ENCODE measurements at places on chromosomes 4 and X. TPM values are rescaled to one million over a fixed set of nuclear protein-coding genes. Genes with fewer than 3 reads are reported as not detected.

DNA sequence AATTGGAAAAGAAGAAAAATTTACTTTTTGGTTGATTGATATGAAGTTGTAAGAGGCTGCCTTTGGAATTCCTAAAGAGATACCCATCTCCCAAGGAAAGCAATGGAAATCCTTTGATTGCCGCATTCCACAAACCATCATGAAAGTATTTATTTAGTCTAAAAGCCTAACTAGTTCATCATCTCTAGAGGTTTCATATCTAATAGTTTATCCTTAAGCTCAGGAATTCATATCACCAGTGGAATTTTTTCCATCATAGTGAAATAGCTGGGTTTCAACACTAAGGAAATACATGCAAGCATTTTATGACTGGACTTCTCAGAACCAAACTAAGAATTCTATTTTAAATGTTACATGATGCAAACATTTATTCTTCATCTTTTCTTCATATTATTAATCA lies 144.9 kb downstream of the FBXO8 start:
- no peaks in the 10 kb centered on the region for H3K27me3 ChIP-seq
- H3K36me3 ChIP-seq: no peaks in the 10 kb centered on the region

The EREG gene
- total RNA-seq: 0.68 TPM

GRCh38 chr4:3487861-3488260 lies 24.8 kb downstream of the DOK7 start:
- no peaks in the 10 kb centered on the region for H3K36me3 ChIP-seq
- H3K27ac ChIP-seq: no peak overlapping the region
- peaks cover 6% of the 10 kb centered on the region for H3K27me3 ChIP-seq
- DNase-seq: no peak
- H3K4me3 ChIP-seq: no peak overlapping the region

GRCh38 chr4:165394275-165394674 lies 15.5 kb downstream of the CPE start:
- H3K36me3 ChIP-seq: no peaks in the 10 kb centered on the region
- no peak for DNase-seq
- H3K27ac ChIP-seq: no peak overlapping the region
- no peaks in the 10 kb centered on the region for H3K27me3 ChIP-seq
- no peak overlapping the region for H3K4me3 ChIP-seq

GRCh38 chrX:134865682-134866255 lies 125.0 kb upstream of the SMIM10 start:
- DNase-seq: no peak
- no peaks in the 10 kb centered on the region for H3K36me3 ChIP-seq
- no peaks in the 10 kb centered on the region for H3K4me1 ChIP-seq
- no peak overlapping the region for H3K27ac ChIP-seq
- H3K4me3 ChIP-seq: no peak overlapping the region

GRCh38 chr4:84099599-84099998 lies 399.5 kb downstream of the NKX6-1 start:
- no peaks in the 10 kb centered on the region for H3K4me1 ChIP-seq
- H3K36me3 ChIP-seq: no peaks in the 10 kb centered on the region
- DNase-seq: no peak
- no peak overlapping the region for H3K4me3 ChIP-seq
- no peaks in the 10 kb centered on the region for H3K27me3 ChIP-seq
- H3K27ac ChIP-seq: no peak overlapping the region

The CLNK gene
- 0.13 TPM for total RNA-seq

GRCh38 chrX:151365579-151365978 lies 31.4 kb upstream of the VMA21 start:
- H3K36me3 ChIP-seq: no peaks in the 10 kb centered on the region
- H3K4me1 ChIP-seq: no peaks in the 10 kb centered on the region
- no peak for DNase-seq
- H3K27ac ChIP-seq: no peak overlapping the region
- no peak overlapping the region for H3K4me3 ChIP-seq
- no peaks in the 10 kb centered on the region for H3K27me3 ChIP-seq

DNA sequence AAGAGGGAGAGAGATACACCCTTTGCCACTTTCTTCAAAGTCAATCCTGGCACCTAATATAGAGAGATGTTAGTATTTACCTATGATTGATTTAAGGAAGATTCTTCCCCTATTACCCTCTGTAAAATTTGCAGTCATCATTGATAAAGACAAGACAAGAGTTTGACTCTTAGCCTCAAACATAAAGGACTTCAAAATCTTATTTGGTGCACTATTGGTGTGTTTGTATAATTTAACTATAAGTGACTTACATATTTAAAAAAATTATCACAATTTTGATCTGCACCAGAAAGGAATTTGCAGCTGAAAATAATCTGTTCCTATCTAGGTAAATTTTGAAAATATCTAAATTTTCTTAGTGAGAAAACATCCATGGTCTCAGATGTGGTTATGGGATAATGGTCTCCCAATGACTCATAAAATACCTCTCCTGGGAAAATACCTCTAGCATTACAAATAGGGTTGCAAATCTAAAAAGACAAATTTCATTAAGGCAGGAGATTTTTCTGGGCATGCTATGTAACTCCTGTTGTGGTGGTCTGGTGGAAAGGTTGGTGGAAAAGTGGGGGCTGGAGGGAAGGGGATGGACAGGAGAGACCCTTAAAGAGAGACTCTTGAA lies 173.6 kb upstream of the MED14 start:
- no peaks in the 10 kb centered on the region for H3K27me3 ChIP-seq
- no peaks in the 10 kb centered on the region for H3K4me1 ChIP-seq
- no peak for DNase-seq
- no peak overlapping the region for H3K27ac ChIP-seq
- H3K36me3 ChIP-seq: no peaks in the 10 kb centered on the region

GRCh38 chr4:61049018-61049417 lies 151.1 kb upstream of the ADGRL3 start:
- H3K27me3 ChIP-seq: no peaks in the 10 kb centered on the region
- no peaks in the 10 kb centered on the region for H3K36me3 ChIP-seq
- DNase-seq: no peak
- no peak overlapping the region for H3K4me3 ChIP-seq
- no peaks in the 10 kb centered on the region for H3K4me1 ChIP-seq

The FHDC1 gene
- total RNA-seq: 32.9 TPM

The FGFR3 gene
- total RNA-seq: 10.8 TPM

GRCh38 chr4:119300101-119300978 lies 21.6 kb downstream of the FABP2 start:
- H3K4me1 ChIP-seq: peaks cover 25% of the 10 kb centered on the region
- peak; percentile 96 for DNase-seq
- H3K36me3 ChIP-seq: peaks cover 28% of the 10 kb centered on the region
- H3K4me3 ChIP-seq: peak overlapping the region; percentile 58

The KIAA1210 gene
- total RNA-seq: not detected

- no peak overlapping the region for H3K4me3 ChIP-seq
- no peaks in the 10 kb centered on the region for H3K27me3 ChIP-seq
- no peaks in the 10 kb centered on the region for H3K36me3 ChIP-seq
- no peak overlapping the region for H3K27ac ChIP-seq
- no peaks in the 10 kb centered on the region for H3K4me1 ChIP-seq
Observed at GRCh38 chr4:174869339-174869738, 40.3 kb upstream of the GLRA3 start.

DNA sequence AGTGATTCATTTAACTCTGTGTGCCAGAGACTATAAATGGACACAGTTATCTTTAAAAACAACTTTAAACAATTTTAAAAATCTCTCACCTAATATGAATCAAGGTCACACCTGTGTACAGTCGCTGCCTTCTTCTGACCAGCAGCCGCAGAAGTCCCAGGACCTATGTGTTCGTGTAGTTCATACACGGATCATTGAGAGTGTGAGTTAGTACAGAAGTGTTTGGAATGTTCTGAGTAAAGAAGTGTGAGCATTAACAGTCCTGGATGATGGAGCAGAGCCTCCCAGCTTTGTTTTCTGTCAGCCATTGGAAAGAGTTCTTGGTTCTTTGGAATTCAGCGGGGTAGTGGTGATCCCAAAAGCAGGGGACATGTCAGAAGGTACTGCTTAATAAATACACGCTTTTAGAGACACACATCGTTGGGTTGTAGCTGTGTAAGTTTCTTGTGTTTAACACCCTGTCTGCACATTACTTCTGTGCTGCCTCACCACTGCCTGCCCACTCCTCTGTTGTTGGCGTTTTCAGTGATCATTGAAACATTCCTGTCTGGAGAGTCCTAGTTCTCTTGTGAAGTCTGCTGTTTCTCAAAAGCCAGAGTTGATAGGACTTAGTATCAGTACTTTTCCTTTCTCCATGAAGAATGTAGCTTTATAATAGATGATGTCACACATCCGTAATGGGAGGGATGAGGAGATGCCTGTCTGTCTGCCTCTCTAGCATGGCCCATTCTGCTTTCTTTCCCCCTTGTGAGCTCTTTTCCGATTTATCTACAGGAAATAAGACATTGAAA lies 90.6 kb downstream of the PTTG2 start:
- no peak for DNase-seq
- no peaks in the 10 kb centered on the region for H3K4me1 ChIP-seq
- H3K4me3 ChIP-seq: no peak overlapping the region
- H3K27ac ChIP-seq: peak overlapping the region; percentile 38
- peaks cover 73% of the 10 kb centered on the region for H3K36me3 ChIP-seq

GRCh38 chr4:7040765-7041164 lies 2.4 kb upstream of the TADA2B start:
- H3K4me3 ChIP-seq: no peak overlapping the region
- H3K27me3 ChIP-seq: no peaks in the 10 kb centered on the region
- no peaks in the 10 kb centered on the region for H3K36me3 ChIP-seq

DNA sequence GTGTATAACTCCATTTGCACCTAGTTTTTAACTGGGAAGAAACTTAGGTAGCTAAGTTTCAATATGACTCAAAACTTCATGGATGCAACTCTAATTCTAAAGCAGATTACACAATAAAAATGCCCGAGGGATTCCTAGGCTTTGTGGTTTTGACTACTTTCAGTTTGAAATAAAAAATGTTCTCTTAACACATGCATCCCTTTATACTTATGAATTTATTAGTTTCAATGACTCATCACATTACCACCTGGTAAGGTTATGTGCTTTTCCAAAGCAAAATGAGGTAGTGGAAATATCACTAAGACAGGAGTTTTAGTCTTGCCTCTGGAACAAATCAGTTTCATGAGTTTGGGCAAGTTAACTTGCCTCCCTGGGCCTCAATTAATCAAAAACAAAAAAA lies 125.5 kb downstream of the OPHN1 start:
- H3K27me3 ChIP-seq: peaks cover 9% of the 10 kb centered on the region
- no peaks in the 10 kb centered on the region for H3K4me1 ChIP-seq
- H3K27ac ChIP-seq: no peak overlapping the region
- H3K36me3 ChIP-seq: no peaks in the 10 kb centered on the region
- H3K4me3 ChIP-seq: no peak overlapping the region

DNA sequence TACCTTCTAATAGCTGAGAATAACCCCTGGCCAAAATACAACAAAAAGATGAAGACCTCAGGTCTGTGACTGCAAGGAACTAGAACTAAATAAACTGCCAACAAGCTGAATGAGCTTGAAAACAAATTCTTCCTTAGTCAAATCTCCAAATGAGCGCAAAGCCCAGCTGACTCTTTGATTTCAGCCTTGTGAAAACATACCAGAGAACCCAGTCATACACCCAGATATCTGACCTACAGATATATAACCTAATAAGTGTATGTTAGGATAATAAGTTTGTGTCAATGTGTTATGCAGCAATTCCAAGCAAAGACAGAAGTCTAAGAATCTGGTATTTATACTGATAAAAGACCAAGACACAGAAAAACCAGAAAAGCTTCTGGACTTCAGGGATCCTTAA lies 38.0 kb upstream of the ADGRL3 start:
- no peaks in the 10 kb centered on the region for H3K4me1 ChIP-seq
- H3K27ac ChIP-seq: no peak overlapping the region
- H3K4me3 ChIP-seq: no peak overlapping the region
- no peaks in the 10 kb centered on the region for H3K36me3 ChIP-seq
- no peaks in the 10 kb centered on the region for H3K27me3 ChIP-seq
- no peak for DNase-seq

GRCh38 chrX:130106071-130106470 lies 4.2 kb downstream of the ELF4 start:
- H3K27me3 ChIP-seq: no peaks in the 10 kb centered on the region
- H3K4me3 ChIP-seq: no peak overlapping the region
- H3K36me3 ChIP-seq: no peaks in the 10 kb centered on the region
- no peak for DNase-seq
- no peaks in the 10 kb centered on the region for H3K4me1 ChIP-seq

All from left lung (tissue), 14 donors.